8988T (cell line): ENCODE measurements at places on chromosomes 2 and 18.

- DNase-seq = peak; percentile 79
Measured at GRCh38 chr2:43226955-43227829, 786 bp upstream of the ZFP36L2 start.

DNA sequence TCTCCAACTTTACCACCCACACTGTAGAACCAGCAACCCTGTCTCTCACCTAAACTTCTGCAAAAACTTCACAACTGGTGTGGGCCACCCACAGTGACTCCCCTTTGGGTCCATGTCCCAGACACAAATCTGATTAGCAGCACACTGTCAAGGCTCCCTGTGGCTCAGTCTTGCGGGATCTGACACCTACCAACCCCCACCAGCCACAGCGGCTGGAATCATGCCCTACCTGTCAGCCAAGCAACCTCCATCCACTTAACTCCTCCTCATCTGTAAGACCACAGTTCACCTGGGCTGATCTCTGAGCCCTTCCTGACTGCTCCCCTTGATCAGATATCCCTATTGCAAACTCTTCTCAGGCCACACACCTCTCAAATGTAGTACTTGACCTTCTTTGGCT, 14.6 kb downstream of the TCF4 start:
- no peak for DNase-seq

DNA sequence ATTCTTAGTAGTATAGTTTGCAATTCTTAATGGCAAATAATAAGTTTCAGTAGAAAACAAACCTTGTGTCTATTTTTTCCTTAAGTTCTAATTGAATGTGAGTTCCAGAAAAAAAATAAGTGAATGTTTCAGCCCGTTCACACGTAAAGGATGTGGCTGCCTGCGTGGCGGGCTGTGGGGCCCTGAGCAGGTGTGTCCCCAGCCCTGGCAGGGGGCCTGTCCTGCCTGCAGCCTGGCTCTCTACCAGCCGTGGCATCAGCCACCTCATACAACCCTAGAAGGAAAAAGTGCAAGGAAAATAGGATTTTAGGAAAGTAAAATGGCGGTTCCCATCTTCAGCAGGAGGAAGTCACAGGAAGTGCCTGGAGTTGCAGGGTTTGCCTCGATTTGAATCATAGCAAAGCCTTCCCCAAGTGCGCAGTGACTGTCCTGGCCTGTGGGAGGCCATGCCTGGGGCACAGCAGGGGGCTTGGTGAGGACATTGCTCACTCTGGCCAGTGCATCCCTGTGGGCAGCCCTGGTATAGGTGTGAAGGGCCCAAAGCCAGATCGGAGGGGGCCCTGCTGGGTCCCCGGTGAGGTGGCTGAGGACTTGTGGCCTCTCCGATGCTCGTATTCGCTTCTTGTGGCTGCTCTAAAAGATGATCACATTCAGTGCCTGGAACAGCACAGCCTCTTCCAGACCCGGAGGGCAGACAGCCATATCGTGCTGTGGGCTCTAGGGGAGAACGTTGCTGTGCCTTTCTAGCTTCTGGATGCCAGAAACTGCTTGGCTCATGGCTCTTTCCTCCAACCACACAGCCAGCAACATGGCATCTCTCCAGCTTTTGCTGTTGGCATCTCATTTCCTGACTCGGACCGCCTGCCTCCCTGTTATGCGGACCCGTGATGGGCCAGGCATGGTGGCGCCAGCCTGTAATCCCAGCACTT, 12.6 kb downstream of the DTYMK start:
- peak; percentile 81 for DNase-seq

DNA sequence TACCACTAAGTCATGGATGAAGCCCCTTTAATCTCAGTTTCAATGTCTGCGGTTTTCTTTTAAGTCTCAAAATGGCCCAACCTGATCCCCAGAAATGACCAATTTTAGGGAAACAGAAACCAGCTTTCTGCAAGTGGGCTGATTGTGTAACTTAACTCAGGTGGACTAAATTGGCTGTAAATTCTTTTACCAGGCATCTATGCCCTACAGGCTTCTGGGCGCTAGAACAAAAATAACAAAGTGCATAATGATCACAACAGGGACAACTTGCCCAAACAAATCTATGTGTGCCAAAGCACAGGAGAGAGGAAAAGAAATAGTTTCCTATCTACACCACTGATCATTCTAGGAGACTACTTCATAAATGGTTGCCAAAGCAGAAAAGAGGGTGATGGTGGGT, 112.3 kb upstream of the SETBP1 start:
- DNase-seq = no peak

DNA sequence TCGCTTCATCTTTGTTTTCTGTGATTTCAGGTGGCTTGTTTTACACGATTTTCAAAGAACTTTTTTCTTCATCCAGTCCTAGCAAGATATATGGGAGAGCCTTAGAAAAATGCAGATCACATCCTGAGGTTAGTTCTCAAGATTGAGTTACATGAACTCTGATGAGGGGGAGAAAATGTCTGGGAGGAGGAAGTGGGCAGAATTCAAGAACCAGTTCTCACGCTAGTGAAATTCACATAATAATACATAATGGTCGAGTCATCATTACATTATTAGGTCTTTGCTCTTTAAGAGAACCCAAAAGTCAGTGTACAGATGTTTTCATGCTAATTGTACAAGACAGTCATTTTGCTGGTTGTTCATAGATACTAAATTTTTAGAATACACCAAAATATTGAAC, 7.0 kb downstream of the TIMM21 start:
- DNase-seq = no peak

DNA sequence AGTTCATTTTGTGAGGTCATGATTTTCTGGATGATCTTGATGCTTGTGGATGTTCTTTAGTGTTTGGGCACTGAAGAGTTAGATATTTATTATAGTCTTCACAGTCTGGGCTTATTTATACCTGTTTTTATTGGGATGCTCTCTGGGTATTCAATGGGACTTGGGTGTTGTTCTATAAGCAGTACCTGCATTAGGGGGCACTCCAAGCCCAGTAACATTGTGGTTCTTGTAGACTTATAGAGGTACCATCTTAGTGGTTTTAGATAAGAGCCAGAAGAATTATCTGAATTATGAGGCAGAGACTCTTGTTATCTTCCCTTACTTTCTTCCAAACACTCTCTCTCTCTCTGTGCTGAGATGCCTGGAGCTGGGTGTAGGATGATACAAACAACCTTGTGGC, 470.0 kb downstream of the PIK3C3 start:
- DNase-seq = no peak

GRCh38 chr2:166382448-166382847, 6.7 kb upstream of the SCN9A start:
- no peak for DNase-seq

- DNase-seq = no peak
Measured at GRCh38 chr2:55107436-55107835, 57.2 kb upstream of the RTN4 start.

DNA sequence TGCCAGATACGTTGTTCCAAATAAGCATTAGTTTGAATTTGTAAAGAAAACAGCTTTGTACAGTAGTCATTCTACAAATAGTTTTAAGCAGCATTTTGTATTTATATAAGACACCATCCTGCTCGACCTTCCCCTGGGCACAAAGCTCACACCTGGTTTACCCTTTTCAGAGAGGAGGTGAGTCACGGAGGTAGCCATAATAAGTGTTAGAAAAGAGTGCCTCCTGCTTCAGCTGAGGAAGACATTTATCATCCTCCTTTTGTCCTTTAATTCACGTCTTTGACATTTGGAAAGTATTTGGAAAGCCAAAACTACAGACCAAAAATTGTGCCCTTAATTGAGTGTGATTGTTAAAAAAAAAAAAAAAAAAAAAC, 6.8 kb downstream of the RAB12 start:
- DNase-seq = no peak

- DNase-seq = no peak
Measured at GRCh38 chr2:219133976-219134375, 26.6 kb downstream of the NHEJ1 start.

- DNase-seq = no peak
Measured at GRCh38 chr2:24739354-24740025, 53.7 kb downstream of the PTRHD1 start.

GRCh38 chr2:235747786-235748091, 253.9 kb downstream of the AGAP1 start:
- DNase-seq = no peak

GRCh38 chr2:55954306-55955035, 30.9 kb upstream of the EFEMP1 start:
- no peak for DNase-seq

DNA sequence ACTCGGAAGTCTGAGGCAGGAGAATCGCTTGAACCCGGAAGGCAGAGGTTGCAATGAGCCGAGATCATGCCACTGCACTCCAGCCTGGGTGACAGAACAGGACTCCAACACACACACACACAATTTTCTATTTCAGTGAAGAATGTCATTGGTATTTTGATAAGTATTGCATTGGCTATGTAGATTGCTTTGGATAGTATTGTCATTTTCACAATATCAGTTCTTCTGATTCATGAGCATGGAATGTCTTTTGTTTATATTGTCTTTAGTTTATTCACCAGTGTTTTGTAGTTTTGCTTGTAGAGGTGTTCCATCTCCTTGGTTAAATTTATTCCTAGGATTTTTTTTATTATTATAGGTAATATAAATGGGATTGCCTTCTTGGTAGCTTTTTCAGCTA, 693.4 kb upstream of the SYT4 start:
- DNase-seq = no peak

- DNase-seq = no peak
Measured at GRCh38 chr2:138698428-138698827, 81.8 kb downstream of the NXPH2 start.

- DNase-seq = no peak
Measured at GRCh38 chr18:58813105-58813504, 51.6 kb upstream of the ZNF532 start.

- no peak for DNase-seq
Measured at GRCh38 chr18:56391931-56392590, 246.3 kb downstream of the TXNL1 start.

- no peak for DNase-seq
Measured at GRCh38 chr2:71702971-71703898, 249.9 kb downstream of the DYSF start.

GRCh38 chr2:71100195-71100964, 29.6 kb downstream of the MCEE start:
- DNase-seq = peak; percentile 58

DNA sequence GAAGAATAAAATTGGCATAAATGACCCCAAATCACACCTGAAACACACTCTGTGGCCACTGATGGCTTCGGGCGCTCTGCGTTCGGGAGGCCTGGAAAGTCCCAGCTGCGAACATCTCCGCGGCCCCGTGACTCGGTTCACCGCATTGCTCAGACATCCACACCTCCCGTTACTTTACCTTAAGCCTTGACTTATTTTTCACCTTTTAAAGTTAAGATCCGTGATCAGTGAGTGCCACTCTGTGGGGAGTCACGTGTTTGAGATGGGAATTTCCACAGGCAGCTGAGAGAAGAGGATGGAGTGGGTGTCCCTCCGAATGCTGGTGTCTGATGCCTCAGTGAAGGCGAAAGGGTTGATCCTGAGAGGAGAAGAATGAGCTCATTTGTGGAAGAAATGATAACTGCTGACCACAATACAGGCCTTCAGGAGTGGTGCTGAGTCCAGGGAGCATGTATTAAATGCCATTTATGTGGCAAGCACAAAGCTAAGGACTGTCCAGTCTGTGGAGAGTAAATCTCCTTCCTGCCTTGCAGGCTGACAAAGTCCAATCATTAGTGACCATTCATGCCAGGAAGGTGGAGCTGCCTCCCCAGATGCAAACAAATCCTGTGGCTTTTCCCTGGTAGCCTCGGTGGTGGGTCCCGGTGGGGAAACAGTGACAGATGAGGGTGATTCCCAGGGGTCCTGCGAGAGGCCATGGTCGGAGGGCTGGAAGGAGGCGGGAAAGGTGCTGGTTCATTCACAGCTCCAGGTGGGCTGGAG, 168.8 kb downstream of the RTP5 start:
- DNase-seq = no peak

GRCh38 chr18:50848991-50849390, 29.2 kb upstream of the MRO start:
- no peak for DNase-seq

- DNase-seq = no peak
Measured at GRCh38 chr2:240155745-240156390, 15.4 kb upstream of the OTOS start.

- DNase-seq = no peak
Measured at GRCh38 chr2:149901231-149901859, 313.8 kb upstream of the MMADHC start.

DNA sequence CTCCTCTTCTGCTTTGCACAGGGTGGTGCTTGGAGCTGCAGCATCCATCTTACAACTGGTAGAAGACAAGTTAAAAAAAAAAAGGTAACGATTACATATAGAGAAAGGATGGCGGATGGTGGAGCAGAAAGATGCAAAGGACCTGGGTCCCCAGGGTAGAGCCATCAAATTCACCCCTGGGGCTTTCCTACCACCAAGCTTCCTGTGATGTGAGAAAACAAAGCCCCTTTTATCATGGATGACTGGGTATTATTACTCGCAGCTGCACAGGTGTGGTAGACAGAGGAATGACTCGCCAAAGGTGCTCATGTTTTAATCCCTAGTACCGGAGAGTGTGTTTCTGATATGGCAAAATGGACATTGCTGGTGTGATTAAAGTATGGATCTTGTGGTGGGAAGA, 1.3 kb upstream of the ACOXL start:
- no peak for DNase-seq

- no peak for DNase-seq
Measured at GRCh38 chr2:17517481-17518211, 594 bp downstream of the RAD51AP2 start.

DNA sequence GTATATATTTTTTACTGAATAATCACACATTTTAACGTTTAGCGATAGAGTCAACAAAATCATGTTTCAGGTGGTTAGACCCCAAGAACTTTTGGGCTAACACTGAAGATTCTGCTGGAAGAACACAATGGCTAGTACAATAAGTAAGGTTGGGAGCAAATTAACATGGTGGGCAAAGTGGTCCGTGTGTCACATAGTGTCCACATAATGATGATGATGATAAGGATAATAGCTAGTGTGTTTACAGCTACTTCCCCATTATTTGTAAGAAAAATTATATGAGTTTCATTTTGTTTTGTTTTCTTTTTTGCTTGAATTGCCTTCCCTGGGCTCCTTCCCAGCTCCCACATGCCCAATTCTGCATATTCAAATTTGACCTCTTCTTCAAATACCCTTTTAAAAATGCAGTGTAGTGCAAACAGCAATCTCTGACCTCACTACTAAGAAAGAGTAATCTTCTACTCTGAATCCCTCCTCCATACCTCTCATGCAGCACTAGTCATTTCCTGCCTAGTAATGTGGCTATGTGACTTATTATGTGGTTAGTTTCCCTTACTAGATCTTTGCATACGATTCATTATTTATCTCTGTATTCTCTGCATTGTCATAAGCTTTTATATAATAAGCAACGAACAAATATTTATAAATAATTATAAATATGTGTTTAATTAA, 16.9 kb upstream of the VPS54 start:
- no peak for DNase-seq

- DNase-seq = no peak
Measured at GRCh38 chr2:163467251-163467630, 268.6 kb downstream of the FIGN start.

- DNase-seq = no peak
Measured at GRCh38 chr2:43019536-43020183, 206.7 kb downstream of the ZFP36L2 start.

- DNase-seq = no peak
Measured at GRCh38 chr2:122182616-122183355, 427.3 kb downstream of the TSN start.
